ENCODE measurements at places on chromosomes 1 and 21. TPM values are rescaled to one million over a fixed set of nuclear protein-coding genes. Genes with fewer than 3 reads are reported as not detected.

GRCh38 chr1:23085696-23086095 lies 66.4 kb downstream of the KDM1A start:
- DNase-seq: no peak

GRCh38 chr1:110896090-110896489 lies 23.1 kb downstream of the CD53 start:
- DNase-seq: no peak

DNA sequence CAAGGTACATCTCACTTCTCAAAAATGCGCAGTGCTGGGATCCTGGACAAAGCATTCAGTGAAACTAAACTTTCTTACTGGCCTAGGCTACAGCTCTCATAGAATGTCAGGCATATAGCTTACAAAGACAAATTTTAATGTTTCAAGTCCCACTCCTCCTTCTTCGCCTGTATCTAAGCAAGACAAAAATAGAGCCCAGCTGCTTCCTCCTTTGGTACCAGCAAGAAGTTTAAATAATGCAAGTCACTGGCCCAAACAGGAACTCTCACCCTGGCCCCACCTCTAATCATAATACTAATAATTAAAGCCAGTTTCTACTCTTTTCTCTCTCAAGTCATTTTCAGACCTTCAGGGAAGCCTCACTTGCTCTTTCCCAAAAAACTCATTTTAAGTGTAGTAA lies 1267.9 kb downstream of the MRPL39 start:
- DNase-seq: no peak

- peak; percentile 83 for DNase-seq
Measured at GRCh38 chr21:35840197-35840799, 220.0 kb downstream of the SETD4 start.

DNA sequence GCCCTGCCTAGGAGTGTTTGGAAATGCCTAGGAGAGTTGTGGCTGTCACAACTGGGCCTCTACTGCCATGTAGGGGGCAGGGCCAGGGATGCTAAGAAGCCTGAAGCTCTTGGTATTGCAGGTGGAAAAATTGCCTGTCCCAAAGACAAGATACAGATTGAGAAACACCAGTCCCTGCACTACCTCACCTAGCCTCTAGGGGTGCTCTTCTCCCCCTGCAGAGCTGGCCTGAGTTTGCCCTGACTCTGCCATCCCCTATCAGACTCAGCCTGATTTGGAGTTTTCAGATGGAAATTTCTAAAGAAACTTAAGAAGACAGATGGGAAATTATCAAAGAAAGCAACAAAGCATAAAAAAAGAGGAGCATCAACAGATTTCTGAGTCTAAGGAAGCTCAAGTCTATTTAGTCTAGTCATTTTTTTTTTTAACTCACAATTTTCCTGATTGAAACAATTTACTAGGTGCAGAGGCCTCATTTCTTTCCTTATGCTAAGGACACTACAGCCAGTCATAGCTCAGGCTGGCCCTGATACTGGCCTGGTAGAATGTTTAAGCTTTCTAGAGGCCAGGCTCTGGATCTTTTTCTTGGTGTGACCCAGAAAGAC lies 61.4 kb upstream of the LRRN2 start:
- DNase-seq: peak; percentile 61

- DNase-seq: no peak
Measured at GRCh38 chr1:22702296-22703085, 8.1 kb upstream of the EPHB2 start.

- DNase-seq: no peak
Measured at GRCh38 chr1:193850745-193851144, 664.3 kb upstream of the B3GALT2 start.

DNA sequence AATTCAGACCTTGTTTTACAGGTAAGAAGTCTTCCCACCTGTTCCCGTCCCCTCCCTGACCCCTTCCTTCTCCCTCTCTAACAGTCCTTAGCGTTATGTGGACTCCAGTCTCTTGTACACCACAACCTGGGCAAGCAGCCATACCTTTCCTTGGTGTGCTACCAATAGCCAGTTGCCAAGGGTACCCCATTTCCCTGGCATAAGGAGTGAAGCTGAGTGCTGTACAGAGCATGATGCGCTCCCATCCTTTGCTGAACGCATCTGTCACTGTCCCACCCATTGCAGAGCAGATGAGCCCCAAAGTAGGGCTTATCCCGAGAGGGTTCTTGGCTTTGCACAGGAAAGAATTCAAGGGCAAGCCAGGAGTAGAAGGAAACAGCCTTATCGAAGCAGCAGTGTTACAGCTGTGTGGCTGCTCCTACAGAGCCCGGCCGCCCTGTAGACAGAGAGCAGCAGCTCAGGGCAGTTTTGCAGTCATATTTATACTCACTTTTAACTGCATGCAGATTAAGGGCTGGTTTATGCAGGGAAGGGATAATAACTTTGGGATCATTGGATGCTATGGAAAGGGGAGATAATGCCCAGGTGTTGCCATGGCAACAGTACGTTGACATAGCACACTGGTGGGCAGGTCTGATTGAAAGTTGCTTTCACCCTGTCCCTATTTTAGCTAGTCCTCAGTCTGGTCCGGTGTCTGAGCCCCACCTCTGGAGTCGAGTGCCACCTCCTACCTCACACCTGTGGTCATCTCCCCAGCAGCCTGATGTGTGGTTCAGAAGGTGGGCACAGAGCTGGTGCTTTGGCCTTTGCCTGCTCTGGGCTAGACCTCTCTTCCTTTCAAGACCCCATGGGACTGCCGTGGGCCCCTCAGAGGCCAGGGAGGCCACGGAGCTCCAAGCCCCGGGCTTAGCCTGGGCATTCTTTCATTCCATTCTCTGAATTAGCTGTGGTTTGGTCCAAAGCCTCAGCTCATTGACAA lies 5.1 kb downstream of the FHAD1 start:
- no peak for DNase-seq

GRCh38 chr1:18540136-18540765 lies 59.5 kb downstream of the KLHDC7A start:
- no peak for DNase-seq

Gene SPATA17
- 0.43 TPM for total RNA-seq

Gene KRTAP6-3
- total RNA-seq: not detected

Gene DNAJC16
- total RNA-seq: 22.5 TPM

Measured in GM23248 (cell line).